Stimulated activated CD8-positive, alpha-beta memory T cell treated with anti-CD3 and anti-CD28 coated beads, Interleukin-15, amount 100 ng/mL, for 1 hour (primary cell): ENCODE measurements at places on chromosomes 2 and 18.
A peak's percentile ranks its signal among the peaks of the same experiment; 100 is the strongest.

- no peak for DNase-seq
Measured at GRCh38 chr18:35159782-35160181, 81.1 kb upstream of the ZNF397 start.

- DNase-seq, result no peak
Measured at GRCh38 chr18:73840319-73840945, 307.2 kb downstream of the FBXO15 start.

GRCh38 chr18:74541703-74542555, 7.6 kb downstream of the CNDP1 start:
- DNase-seq, result no peak

DNA sequence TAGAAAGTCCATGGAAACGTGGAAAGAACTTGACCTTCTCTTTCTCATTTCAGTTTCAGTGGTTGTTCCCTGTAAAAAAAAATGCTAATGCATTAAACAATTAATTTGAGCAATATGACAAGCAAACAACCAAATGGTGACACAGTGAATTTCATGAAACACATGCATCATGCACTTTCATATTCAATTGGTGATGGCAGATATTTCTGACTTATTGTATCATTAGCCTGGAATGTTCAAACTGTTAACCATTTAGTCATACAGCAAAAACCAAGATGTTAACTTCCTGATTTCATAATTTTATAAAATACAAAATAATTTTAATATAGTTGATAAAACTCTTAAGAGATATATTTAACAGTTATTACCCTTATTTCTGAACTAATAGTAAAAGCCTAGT, 85.5 kb downstream of the SCN1A start:
- DNase-seq, result no peak

GRCh38 chr2:182319556-182320505, 107.0 kb downstream of the PDE1A start:
- DNase-seq, result no peak

GRCh38 chr2:241050624-241051577, 51.2 kb downstream of the MTERF4 start:
- DNase-seq, result no peak

GRCh38 chr2:10253596-10254372, 48.9 kb upstream of the HPCAL1 start:
- DNase-seq, result no peak

DNA sequence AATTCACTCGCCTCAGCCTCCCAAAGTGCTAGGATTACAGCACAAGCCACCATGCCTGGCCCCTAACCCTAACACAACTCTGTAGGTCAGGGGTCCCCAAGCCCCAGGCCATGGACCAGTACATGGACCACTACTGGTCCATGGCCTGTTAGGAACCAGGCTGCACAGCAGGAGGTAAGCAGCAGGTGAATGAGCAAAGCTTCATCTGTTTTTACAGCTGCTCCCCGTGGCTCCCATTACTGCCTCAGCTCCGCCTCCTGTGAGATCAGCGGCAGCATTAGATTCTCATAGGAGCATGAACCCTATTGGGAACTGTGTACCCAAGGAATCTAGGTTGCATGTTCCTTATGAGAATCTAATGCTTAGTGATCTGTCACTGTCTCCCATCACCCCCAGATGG, 201.7 kb downstream of the NRP2 start:
- DNase-seq, result no peak

DNA sequence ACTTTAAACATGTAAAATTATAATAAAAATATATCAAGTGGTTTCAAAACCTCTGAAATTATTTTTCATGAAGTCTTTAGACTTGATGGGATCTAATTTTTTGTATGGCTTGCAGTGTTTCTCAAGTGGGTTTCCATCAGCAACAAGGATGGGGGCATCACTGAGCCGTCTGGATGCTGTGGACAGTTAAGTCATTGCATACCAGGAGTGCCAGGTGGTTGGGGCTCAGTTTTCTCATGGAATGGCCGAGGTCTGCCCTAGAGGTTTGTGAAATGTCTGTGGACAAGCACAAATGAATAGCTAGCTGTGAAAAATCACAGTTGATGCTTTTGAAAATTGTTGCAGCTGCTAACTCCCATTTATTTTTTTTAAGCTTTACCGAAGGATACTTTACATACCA, 1.7 kb downstream of the PRELID3A start:
- no peak for DNase-seq

- DNase-seq, result no peak
Measured at GRCh38 chr2:74847070-74847858, 13.3 kb downstream of the HK2 start.

DNA sequence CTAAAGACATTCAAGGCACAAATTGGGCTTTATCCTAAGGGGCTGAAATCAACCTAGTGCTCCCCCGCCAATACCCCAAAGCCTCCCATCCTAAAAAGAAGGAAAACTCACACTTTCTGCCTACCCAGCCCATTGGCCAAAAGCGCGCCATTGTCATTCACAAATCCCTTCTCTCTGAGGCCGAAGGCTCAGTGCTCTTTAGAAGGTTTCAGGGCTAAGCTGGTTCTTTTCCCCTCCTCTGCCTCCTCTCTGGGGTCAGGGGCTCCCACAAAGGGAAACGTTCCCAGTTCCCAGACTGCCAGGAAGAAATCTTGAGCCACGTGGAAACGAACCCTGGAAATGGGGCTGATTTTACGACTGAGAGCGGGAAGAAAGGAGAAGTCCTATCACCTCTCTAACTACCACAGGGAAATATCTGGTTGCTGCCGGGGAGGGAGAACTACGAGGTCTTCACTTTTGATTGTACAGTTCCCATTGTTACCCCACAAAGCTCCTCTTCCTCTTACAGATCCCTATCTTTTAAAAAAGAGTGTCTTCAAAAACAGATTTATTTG, 1.7 kb upstream of the SKOR2 start:
- no peak for DNase-seq

GRCh38 chr2:60555066-60555782, 1.8 kb upstream of the BCL11A start:
- no peak for DNase-seq

- DNase-seq, result no peak
Measured at GRCh38 chr2:230614913-230615332, 97.7 kb upstream of the CAB39 start.

DNA sequence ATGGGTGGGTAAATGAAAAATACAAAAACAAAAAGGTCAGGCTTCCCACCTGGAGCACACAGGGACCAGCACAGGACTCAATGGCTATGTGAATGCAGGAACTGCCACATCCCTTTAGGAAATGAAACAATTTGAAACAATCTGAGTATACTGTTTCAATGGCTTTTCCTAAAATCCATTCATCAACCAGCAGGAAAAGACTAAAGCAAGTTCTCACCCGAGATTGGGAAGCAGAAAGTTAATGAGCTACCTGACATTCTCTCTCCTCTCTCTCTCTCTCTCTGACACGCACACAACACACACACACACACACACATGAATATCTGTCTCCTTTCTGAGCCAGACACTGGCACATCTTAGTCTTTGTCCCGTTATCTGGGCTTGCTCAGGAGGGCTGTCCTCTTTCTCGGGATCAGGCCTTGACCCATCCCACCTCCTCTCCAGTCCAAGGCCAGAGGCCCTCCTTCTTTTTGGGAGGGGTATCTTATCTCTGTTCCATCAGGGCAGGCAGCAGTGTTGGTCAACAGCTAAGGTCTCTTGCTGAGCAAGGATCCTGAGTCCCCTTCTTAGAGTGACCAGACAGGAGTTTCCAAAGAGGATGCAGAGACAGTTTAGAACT, 11.6 kb upstream of the LRRFIP1 start:
- DNase-seq, result no peak

DNA sequence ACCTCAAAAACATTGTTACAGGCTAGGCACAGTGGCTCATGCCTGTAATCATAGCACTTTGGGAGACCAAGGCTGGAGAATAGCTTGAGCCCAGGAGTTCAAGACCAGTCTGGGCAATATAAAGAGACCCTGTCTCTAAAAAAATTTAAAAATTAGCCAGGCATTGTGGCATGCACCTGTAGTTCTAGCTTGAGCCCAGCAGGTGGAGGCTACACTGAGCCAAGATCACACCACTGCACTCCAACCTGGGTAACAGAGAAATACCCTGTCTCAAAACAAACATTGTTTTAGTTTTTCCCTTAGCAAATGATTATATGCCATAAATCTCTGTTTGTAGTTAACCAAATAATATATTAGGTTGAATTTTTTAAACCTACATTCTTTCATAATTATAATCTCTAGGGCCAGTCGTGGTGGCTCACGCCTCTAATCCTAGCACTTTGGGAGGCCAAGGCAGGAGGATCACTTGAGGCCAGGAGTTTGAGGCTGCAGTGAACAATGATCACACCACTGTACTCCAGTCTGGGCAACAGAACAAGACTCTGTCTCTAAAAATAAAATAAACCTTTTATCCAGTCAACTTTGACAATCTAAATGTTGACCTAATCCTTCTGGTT, 13.3 kb upstream of the CYP20A1 start:
- DNase-seq, result peak; percentile 2

GRCh38 chr2:95354469-95354901, 48.0 kb upstream of the FAHD2A start:
- DNase-seq, result no peak

GRCh38 chr2:68094111-68094510, 31.3 kb upstream of the C1D start:
- DNase-seq, result no peak

DNA sequence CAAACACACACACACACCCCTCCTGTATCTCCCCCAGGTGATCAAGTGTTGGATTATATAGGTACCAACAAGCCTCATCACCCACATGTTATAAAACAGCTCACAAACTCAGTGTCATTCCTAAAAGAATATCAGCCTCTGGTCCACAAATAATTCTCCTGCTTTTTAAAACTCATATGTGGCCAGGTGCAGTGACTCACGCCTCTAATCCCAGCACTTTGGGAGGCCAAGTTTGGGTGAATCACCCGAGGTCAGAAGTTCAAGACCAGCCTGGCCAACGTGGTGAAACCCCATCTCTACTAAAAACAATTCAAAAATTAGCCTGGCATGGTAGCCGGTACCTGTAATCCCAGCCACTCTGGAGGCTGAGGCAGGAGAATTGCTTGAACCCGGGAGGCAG, 87.8 kb downstream of the LRATD1 start:
- DNase-seq, result no peak

DNA sequence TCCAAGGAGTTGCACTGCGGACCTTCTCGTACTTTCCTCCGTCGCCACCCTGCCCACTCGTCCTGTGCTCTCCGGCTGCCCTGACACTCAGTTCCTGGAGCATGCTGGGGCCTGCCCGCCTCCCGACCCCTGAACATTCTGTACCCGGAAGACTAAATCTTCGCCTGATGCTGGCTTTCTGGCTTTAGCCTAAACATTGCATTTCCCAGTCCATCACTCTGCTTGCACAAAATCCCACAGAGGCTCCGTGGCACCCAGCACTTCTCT, 550 bp upstream of the SFXN5 start:
- no peak for DNase-seq

DNA sequence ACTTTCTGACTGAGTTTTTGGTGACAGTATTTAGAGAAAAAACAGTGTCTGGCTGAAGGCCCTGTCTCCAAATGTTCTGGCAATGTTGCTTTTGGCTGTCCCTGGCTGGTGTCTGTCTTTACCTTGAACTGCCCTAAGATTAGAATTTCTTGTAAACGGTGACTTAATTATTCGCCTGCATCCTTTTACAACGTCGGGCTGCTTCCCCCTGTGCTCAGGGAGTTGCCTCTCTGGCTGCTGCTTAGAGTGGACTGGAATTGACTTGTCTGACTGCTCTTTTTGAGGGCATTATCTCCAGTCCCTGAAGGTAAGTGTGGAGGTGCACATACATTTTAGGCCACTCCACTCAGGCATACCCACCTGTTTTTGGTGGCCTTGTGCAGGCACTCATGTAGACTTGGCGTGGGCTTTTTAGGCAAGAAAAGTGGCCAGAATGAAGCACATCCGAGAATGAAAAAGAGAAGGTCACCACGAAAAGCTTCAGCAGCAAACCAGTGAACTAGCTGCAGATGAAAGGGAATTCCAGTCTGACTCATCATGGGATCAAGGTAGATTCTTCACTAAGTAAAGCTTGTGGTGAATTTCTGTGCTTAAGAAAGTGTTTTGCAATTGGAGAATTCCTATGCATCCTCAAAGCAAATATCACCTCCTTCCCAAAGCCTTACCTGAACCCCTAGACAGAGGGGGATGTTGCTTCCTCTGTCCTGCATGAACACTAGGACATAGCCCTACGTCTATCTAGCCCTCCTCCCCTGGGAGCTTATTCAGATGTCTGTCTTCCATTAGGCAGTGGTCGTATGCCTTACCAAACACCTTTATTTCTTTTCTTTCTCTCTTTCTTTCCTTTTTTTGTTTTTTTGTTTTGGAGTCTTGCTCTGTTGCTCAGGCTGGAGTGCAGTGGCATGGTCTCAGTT, 230.3 kb upstream of the TRIB2 start:
- DNase-seq, result no peak

GRCh38 chr2:6111781-6112261, 419.6 kb downstream of the SOX11 start:
- DNase-seq, result no peak

GRCh38 chr2:69489793-69490192, 52.6 kb upstream of the NFU1 start:
- DNase-seq, result no peak

DNA sequence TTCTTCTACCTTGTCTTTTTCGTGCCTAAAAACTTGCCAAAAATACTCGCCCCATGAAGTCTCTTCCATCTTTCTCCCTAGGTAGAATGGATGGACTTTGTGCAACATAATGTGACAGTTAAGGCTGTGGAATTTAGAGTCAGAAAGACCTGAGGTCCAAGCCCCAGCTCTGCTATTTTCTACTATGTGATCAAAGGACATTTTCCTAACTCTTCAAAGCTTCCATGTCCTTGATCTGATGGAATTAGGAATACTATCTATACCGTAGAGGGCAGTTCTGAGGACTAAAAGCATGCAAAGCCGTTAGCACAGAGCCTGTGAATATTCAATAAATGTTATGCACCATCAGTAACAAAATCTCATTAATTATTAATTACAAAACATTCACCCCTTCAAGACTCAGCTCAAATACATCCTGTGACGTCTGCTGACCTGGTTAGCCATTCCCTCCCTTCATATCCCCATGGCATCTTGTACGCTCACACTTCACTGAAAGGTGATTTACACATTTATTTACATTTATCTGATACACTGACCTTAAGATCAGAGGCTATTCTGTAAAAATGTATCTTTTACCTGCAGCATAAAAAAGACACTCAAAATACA, 15.1 kb downstream of the IWS1 start:
- no peak for DNase-seq

- no peak for DNase-seq
Measured at GRCh38 chr2:9030190-9030589, 26.7 kb upstream of the MBOAT2 start.

DNA sequence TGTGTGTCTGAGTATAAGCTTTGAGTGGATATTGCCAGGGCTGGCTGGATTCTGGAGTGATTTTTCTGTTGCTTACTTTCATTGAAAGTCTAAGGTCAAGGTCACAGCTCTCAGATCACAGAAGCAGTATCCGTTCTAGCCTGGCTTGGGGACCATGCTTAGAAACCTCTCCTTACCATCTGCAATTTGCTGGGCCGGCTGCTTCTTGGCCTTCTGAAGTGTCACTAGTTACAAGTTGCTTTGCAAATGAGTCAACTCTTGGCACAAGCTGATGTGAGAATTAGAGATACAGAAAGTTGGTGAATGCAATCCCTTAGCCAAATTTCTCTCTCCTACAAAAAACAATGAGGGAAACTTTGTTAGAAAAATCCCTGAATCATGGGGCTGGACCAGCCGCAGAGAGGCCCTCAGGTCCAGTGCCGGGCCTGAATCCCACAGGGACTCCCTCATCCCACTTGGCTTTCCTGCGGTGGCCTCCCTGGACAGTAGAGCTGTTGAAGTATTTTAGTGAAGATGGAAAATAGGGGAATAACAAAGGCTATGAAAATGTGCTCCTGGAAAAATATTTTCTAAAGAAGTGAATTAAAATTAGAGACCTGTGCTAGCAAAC, 92.7 kb upstream of the CNGA3 start:
- no peak for DNase-seq
